GM12878 (cell line): ENCODE measurements at places on chromosomes 5 and 9.
A peak's percentile ranks its signal among the peaks of the same experiment; 100 is the strongest.

- no peak for DNase-seq
Measured at GRCh38 chr5:106418196-106418595, 1252.5 kb downstream of the EFNA5 start.

GRCh38 chr9:111630964-111631213 lies 245 bp upstream of the DNAJC25 start:
- no peak for DNase-seq

- no peak for DNase-seq
Measured at GRCh38 chr5:180045889-180046499, 25.6 kb downstream of the RNF130 start.

GRCh38 chr5:5710471-5710870 lies 288.0 kb downstream of the ICE1 start:
- no peak for DNase-seq

DNA sequence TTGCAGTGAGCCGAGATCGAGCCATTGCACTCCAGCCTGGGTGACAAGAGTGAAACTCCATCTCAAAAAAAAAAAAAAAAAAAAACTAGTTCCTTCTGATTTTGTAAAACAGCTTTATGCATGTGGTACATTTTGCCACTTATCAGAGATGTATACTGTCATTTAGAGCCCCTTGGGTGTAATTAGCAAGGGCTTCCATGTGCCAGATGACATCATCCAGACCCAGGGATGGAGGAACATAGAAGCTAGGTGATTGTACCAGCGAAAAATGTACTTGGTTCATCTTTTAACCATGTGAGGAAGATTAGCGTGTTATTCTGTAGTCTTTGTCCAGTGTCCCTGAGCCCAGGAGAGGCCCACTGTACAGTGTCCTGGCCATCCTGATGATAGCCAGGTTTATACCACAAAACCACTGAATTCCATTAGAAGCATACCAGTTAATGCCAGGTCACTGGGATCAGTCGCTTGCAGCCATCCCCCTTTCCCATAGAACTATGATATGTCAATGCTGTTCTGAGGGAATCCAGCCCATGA lies 239.3 kb upstream of the SGCD start:
- no peak for DNase-seq

DNA sequence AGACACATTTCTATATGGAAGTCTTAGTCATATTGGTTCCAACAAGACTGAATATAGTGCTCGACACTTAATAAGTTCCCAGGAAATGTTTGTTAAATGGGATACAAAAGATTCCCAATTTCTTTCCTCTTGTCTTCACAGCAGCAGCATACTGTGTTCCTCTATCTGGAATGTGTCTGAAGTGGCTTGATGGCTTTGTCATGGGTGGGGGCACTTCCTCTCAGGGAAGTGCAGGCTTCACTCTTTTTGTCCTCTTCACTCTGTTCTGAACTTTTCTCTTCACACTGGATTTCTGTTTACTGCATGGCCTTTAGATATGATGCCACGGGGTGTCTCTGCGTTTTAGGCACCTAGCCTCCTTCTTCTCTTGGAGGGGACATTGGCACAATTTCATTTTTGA lies 127.7 kb upstream of the C9orf72 start:
- DNase-seq, result no peak

DNA sequence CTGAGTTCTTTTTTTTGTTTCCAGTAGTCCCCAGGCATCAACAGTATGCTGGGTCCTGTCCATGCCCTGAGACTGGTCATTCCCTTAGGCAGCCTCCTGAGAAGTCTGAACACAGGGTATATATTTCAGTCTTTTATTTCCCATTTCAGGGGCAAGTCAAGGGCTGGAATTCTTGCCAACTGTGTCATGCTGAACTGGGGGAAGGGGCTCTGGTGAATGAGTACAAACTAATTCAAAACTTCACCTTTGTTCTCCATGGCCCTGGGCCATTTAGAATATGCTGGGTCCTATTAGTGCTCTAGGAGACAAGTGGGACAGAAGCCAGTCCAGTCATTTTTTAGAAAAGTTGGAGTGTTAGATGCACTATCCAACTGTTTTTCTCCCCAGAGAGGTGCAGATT lies 170.3 kb downstream of the TMC1 start:
- no peak for DNase-seq

GRCh38 chr5:79474367-79475151 lies 39.4 kb downstream of the HOMER1 start:
- DNase-seq, result no peak

- no peak for DNase-seq
Measured at GRCh38 chr9:14327036-14327435, 13.1 kb upstream of the NFIB start.

- no peak for DNase-seq
Measured at GRCh38 chr9:22308177-22308576, 138.4 kb upstream of the DMRTA1 start.

DNA sequence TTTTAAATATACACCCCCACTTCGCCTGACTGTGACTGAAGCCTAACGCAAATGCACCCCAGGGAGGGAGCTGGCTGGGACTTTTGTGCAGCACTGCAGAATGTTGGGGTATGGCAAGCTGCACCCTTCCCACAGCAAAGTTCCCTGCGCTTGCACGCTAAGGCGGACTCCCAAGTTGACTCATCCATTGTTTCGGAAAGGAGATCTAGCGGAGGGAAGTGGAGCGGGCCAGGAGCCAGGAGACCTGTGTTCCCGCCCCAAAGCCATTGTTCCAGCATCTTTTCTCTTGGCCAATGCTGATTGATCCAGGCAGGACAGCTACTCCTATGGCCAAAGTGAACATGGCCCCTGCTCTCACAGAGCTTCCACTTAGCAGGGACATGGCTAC lies 202.9 kb downstream of the AOPEP start:
- no peak for DNase-seq

GRCh38 chr9:41229408-41230401 lies 40.6 kb upstream of the ZNG1F start:
- DNase-seq, result peak; percentile 24
